NCI-H1417 treated with DMSO at 0.1 percent for 48 hours (cell line): ENCODE measurements at places on chromosomes 12 and 14.

- no peak for DNase-seq
These were observed 1207.3 kb downstream of the SLC16A7 start for GRCh38 chr12:60803147-60803546.

DNA sequence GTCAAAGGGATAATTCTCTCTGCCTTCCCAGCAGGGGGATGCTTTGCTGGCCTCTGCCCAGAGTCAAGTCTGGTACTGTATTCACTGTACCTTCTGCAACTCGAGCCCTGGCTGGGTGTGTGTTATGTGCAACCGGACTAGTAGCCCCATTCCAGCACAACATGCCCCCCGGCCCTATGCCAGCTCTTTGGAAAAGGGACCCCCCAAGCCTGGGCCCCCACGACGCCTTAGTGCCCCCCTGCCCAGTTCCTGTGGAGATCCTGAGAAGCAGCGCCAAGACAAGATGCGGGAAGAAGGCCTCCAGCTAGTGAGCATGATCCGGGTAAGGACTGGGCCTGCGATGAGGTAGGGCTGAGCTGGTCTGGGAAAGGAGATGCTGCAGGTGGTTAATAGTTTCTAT is 3.3 kb downstream of the RNF31 start:
- no peak for DNase-seq

DNA sequence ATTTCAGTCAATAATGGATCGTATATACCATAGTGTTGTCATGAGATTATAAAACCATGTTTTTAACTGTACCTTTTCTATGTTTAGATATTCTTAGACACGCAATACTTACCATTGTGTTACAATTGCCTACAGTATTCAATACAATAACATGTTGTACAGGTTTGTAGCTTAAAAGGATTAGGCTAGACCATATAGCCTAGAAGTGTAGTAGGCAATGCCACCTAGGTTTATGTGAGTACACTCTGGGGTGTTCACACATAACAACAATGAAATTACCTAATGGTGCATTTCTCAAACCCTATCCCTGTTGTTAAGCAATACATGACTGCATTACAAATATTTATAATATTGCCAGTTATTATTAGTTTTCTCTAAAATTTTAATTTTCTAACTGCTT is 144.2 kb downstream of the KCNC2 start:
- DNase-seq = no peak

GRCh38 chr12:96189781-96190180 is 4.4 kb upstream of the ELK3 start:
- DNase-seq = no peak

DNA sequence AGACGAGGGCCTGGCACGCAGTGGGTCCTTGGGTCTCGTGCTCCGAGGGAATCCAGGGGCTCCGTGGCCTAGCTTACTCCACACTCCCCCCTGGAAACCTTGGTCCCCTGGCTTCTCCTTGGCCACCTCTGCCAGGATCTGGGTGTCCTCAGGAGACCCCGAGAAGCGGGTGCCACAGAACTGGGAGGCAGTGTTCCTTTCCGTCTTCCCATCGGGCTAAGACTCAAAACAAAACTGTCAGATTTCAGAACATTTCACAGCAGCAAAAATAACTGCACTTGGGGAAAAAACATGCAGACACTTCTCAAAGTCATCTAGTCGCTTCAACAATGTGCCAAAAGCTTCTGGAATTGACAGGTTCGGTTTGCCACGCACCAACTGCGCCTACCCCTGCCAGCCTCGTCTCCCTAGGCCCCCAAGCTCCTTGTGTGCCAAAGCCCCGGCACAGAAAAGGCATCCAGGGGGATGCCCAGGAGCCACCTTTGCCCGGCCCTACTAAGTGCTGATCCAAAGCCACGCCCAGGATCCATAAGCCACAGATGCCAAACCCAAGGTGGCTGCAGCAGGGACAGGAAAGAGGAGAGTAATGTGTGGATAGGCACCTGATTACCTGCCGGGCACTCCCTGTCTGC is 58.4 kb upstream of the DIO3 start:
- DNase-seq = no peak

DNA sequence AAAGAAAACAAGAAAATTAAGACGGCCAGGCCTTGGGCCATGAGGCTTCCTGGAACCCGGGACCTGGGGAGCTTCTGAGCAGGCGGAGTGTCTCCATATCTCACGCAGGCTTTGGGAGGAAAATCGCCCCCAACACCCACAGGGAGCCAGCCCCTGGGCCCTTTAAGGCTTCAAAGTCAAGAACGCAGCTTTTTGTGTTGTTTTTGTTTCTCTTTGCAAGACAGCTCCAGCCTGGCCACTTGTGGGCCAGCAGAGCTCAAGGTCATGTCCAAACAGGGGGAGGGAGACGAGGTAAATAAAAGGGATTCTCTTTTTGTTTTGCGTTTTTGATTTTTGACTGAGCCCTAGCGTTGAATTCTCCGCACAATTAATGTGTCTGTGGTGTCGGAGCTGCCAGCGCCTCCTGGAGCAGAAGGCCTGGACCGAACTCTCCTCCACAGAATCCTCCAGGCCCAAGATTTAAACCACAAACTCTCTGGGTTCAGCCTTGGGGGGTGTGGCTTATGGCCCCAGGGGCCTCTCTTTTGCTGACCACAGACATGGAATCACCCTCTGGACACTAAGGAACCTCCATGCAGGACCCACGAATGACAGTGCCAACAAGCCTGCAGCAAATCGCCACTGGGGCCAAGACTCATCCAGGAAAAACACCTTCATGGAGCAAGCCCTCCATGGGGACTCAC is 8.2 kb downstream of the SCARB1 start:
- no peak for DNase-seq
